ENCODE measurements at places on chromosomes 2 and 18.

DNA sequence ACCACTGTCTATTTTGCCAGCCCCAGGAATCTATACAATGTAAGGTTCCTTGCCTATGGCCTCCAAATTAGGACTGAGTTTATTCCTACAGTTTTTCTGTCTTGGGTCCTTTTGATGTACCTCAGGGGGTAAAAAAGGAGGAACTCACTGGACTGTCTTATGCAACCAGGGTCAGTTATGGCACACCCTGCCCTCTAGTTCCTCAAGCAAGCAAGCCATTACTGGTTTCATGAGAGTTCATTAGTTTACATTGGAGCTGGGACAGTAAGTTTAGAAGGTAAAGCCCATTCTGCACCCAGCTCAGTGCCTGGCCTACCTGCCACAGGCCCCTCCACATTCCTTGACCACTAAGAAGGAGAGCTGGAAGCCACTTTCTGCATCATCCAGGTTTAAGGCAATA, 68.7 kb upstream of the WIPF1 start:
- no peak for DNase-seq

DNA sequence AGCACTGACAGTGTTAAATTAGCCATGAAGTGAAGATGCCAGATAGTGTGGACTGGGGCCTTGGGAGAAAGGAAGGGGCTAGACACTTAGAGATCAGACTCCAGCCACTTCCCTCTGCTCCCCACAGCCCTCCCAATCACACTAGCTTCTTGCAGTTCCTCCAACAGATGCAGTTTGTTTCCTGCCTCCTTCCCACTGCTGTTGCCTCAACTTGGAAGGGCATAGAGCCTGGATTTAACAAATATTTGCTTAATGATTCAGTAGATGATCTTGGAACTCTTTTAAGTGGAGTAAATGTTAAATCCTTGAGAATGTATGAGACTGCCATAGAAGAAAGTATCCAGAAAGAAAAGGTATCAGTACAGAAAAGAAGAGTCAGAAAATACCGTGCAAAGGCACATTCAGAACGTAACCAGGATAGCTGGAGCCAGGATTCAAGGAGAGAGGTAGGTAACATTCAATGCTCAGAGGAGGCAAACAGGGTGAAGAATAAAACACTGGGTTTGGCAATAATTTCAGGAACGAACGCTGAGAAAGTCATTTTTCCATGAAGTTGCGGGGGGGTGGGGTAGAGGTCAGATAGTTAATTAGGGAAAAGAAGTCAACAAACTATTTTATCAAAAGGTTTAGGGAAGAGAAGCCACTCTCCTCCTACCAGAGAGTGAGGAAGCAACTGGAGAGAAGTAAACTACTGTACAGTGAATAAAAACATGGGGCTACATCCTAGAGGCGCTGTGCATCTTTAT, 1.3 kb upstream of the BZW1 start:
- DNase-seq: no peak

GRCh38 chr2:20539776-20540586, 93.1 kb downstream of the RHOB start:
- no peak for DNase-seq

DNA sequence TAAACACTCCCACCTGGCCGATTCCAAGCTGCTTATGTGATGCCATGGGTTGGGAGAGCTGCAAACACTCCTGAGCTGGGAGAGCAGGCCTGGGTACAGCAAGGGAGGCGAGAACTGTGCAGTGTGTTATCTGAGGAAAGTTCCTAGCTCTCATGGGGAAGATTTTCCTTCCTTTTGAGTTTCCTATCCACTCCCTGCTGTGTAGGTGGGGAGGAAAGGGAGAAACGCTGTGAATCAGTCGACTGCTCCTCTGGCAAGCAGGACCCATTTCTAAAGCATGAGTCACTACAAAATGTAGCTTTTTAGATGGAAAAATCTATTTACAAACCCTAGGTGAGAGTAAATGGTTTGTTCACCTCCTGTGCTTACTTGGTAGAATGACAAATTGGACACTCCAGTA, 80.4 kb downstream of the SH3RF3 start:
- no peak for DNase-seq

- no peak for DNase-seq
Measured at GRCh38 chr18:51878724-51879123, 461.3 kb upstream of the DCC start.

DNA sequence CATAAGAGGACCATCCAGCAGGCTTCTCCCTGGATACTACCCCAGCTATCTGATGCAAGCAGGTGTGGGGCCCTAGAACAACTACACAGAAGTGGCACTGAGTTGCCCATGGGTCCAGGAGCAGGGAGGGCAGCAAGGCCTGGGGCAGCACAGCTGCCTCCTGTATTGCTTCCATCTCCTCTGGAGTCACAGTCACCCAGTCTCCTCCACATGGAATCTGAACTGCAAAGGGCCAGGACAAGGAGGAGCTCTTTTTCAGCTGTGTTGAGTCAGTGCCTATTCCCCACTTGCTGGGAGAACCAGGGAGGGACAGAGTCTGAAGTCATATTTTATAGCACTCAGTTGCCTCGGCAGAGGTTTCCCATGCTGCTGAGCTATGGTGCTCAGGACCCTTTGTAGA, 67.9 kb upstream of the ALPP start:
- DNase-seq: no peak

- no peak for DNase-seq
Measured at GRCh38 chr2:144924827-144925226, 404.9 kb upstream of the ZEB2 start.

GRCh38 chr2:73890301-73891092, 2.3 kb upstream of the ACTG2 start:
- no peak for DNase-seq

DNA sequence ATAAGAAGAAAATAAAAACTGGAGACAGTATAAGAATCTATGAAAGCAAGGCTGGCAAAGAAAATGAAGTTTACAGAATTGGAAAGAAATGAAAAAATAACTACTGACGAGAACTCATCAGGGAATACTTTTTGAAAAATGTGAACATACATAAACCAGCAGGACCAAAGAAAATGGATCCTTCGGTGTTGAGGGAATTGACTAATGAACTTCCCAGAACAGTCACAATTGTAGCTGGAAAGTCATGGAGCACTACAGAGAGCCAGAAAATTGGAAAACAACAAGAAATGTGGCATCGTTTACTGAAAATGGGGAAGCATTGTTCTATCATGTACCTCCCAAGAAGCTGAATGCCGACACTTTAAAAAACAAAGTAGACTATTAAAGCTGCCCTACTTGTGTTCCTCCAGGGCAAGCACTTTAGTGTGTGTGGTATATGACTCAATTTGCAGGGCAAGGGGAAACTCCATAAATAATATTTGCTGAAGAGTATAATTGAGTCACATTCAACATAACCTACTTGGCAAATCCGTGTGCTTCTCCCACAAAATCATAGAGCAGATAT, 1221.6 kb upstream of the NRXN1 start:
- DNase-seq: no peak

- no peak for DNase-seq
Measured at GRCh38 chr2:122193622-122194021, 438.2 kb downstream of the TSN start.

DNA sequence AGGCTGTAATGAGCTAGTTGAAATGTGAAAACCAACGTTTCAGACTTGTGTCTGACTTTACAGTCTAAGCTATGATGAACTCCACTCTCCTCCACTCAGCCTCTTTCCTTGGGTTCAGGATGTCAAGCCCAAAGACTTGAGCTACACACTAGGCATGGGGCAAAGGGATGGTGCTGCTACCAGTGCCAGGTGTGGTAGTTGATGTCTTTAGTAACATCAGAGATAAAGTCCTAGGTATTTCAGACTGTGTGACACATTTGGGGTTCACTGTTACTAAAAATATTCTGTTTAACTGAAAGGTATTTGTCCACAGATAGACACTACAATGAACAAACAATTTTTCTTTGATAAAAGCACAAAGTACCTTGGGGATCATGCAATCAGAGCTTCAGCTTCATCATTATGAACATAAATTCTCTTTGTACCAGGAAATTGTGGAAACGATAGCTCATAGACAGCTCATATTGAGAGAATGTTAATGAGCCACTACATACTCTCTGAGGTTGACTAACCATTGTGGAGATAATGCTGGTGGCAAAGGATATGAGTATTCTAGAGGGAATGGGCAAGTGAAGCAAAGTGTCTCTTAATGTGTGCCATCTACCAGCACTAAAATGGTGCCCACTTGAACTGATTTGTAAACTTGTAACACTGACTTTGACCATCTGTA, 253.7 kb upstream of the THUMPD2 start:
- no peak for DNase-seq

DNA sequence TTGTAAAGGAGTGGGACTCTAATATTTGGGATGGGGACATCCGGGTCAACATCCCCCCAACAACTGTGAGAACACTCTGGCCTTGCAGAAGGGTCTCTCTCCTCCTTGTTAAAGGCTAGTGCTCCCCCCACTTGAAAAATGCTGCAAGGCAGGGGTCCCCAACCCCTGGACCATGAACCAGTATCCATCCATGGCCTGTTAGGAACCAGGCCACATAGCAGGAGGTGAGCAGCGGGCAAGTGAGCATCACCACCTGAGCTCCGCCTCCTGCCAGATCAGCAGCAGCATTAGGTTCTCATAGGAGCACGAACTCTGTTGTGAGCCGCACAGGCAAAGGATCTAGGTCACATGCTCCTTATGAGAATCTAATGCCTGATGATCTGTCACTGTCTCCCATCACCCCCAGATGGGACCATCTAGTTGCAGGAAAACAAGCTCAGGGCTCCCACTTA, 243.9 kb upstream of the ID2 start:
- DNase-seq: no peak

DNA sequence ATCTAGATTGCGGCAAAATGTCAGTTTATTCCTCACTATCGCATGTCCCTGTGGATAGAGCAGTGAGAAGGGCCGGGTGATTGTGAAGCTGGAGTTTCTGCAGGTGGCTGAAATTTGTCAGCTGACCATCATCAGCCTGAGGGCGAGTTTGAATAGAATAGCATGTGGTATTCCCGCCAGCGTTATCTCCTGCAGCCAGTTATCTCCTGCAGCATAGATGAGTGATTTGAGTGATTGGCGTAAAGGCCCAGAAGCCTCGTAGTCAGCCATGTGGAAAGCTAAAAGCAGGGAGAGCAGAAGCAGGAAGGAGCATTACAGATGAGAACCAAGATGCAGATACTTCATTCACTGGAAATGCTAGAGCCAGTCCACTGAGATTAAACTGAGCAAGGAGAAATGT, 65.5 kb downstream of the CABLES1 start:
- DNase-seq: no peak

DNA sequence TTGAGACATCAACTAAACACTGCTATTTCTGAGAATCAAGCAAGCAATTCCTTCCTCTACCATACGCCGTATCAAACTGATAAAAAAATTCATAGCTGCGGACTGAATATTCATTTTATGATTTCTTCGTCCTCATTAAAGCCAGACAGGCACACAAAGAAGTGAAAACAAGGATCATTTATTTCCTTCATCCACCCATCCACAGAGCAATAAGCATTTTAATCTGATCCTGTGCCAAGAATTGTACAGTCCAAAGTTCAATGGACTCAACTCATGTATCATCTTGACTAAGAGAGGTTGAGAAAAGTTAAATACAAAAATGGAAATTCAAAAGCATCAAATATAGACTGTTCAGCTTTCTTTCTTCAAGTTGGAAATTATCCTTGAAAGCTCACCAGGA, 19.7 kb upstream of the SNTG2 start:
- no peak for DNase-seq

- no peak for DNase-seq
Measured at GRCh38 chr18:34528177-34528576, 181.9 kb upstream of the DTNA start.

DNA sequence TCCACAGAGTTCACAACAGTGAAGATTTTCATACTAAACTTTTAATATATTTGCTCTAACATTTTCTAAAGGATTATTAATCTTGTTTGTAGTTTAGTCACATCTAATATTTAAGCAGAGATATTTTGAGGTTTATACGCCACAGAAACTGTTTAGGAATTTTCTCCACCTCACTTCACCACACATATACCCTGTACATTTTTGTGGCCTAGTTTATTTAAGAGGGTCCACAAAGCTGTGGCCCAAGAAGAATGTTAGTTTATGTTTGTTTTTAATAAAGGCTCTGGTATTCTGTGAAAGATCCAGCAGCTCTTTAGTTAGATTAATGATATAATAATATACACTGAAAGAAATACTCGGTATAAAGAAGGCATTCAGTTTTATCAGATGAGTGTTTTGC, 132.7 kb upstream of the TTC27 start:
- DNase-seq: no peak

GRCh38 chr2:223459328-223459939, 142.7 kb downstream of the SCG2 start:
- no peak for DNase-seq

DNA sequence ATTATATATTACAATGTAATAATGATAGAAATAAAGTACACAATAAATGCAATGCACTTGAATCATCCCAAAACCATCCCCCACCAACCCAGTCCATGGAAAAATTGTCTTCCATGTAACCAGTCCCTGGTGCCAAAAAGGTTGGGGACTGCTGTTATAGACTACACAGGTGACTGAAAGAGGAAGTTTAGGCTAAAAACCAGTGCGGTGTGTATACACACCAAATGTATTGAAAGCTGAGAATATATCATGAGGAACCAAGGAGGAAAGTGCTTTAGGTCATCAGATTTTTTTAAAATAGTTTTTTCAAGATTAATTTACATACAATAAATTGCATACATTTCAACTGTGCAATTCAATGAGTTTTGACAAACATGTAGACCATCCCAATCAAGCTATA, 20.5 kb upstream of the C1D start:
- no peak for DNase-seq

DNA sequence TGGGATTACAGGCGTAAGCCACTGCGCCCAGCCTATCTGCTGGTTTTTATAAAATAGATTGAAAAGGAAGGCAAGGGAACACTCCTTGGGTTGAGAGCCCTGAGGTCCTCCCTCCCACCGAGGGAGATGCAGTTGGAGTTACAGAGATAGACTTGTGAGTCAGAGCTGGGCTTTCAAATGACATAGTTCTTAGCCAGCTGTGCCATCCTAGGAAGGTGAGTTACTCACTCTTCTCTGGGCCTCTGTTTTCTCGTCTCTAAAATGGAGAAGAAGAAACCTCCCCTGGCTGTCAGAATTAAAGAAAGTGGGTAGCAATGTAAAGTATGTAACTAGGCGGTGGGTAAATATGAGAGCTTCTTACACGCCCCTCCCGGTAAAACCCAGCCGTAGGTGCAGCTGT, 2.4 kb downstream of the LRRFIP1 start:
- no peak for DNase-seq

GRCh38 chr2:230430957-230431910, 15.2 kb downstream of the SP100 start:
- no peak for DNase-seq

GRCh38 chr18:5058768-5059695, 138.0 kb downstream of the AKAIN1 start:
- DNase-seq: no peak

DNA sequence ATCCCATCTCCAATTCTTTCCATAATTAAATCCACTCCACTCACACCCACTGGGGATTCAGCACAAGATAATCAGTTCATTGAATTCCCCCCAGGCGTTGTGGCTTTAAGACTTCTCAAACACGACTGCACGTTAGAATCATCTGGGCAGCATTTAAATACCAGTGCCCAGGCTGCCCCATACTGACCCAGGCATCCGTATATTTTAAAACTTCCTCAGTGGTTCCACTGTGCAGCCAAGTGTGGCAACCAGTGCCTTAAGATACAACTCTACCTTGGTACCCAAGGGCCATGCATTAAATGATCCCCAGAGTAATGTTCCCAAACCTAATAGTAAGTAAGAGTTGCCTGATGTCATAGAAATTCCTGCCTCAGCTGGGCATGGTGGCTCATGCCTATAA, 54.3 kb upstream of the BZW1 start:
- DNase-seq: no peak
